T-helper 1 cell (primary cell): ENCODE measurements at places on chromosomes 6 and 20.

- peak; percentile 29 for DNase-seq
Measured at GRCh38 chr20:51220293-51220706, 197.4 kb upstream of the KCNG1 start.

GRCh38 chr6:20900389-20901160 is 366.3 kb downstream of the CDKAL1 start:
- no peak for DNase-seq

DNA sequence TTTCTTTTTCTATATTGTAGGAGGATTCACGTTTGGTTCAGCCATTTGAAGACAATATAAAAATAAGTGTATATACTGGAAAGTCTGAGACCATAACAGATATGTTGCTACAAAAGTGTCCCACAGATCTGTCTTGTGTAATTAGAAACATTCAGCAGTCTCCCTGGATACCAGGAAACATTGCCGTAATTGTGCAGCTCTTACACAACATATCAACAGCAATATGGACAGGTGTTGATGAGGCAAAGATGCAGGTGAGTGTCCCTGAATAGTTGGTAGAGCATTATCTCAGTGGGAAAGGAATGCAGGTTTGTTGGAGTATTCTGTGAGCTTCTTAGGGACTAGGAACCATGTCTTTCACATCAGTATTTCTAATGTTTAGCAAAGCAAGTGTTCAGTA is 18.3 kb upstream of the ADGRF4 start:
- no peak for DNase-seq

DNA sequence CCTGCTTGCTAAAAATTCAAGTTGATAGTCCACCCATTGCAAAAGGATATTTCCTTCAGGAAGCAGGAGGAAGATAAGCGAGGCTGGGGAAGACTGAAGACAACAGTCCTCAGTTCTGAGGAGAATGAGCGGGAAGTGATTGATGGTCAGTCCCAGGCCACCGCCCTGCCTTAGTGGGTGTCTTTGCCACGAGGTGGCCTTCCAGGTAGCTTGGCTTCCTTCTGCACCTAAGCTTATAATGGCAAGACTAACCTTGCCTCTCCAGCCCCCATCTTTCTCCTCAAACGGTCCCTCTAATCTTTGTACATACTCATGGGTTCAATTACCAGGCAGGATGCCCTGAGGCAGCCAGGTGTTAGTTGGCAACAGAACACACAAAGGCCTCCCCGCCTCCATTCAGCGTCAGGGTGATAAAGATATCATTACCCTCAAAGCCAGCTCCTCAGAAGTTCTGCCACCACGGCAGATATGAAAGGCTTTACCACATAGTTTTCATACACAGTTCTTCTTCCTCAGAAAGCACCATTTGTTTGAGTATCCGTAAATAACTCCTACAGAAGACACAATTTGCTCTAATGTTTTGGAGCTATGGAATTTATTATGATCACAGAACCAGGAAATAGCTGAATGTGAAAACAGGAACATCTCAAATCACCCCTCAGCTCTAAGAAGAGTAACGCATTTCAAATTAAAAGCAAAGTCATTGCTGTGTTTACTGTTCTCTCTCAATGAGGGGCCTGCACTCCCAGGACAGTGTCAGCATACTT is 249.4 kb downstream of the ATXN1 start:
- DNase-seq, result peak; percentile 24

DNA sequence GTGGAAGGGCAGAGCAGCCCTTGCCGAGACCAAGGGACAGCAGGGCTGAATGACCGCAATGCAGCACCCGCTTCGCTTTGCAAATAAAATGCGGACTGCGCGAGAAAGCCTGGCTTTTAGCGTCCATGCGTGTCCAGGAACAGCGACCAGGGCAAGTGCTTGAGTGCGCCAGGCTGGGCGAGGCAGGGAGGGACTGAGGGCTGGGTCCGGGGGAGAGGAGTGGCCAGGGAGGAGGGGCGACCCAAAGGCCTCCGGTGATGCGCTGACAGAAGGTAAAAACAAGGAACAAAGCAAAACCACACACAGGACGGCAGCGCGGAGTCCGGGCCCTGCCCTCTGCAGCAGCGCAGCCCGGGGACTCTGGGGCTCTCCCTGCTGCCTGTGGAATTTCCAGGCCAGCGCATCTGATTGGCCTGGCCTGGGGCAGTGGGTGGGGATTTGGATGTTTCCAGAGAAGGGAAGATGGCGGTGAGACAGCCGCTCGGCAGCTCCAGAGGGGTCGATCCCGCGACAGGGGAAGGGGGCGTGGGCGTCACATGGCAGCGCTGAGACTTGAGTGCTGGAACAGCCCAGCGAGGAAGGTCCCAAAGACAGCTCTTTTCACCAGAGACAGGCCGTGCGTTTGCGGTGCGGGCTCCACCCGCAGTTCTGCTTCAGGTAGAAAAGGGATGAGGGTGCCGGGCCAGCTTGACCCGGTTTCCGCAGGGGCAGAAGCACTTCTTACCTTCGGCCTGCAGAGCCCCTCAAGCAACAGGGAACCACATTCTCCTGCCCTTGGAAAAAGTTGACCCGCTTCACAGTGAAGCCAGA is 51.8 kb downstream of the SSR1 start:
- DNase-seq, result no peak

- no peak for DNase-seq
Measured at GRCh38 chr6:47519279-47519678, 41.7 kb downstream of the CD2AP start.

GRCh38 chr6:89675949-89676748 is 37.6 kb upstream of the LYRM2 start:
- DNase-seq, result no peak

DNA sequence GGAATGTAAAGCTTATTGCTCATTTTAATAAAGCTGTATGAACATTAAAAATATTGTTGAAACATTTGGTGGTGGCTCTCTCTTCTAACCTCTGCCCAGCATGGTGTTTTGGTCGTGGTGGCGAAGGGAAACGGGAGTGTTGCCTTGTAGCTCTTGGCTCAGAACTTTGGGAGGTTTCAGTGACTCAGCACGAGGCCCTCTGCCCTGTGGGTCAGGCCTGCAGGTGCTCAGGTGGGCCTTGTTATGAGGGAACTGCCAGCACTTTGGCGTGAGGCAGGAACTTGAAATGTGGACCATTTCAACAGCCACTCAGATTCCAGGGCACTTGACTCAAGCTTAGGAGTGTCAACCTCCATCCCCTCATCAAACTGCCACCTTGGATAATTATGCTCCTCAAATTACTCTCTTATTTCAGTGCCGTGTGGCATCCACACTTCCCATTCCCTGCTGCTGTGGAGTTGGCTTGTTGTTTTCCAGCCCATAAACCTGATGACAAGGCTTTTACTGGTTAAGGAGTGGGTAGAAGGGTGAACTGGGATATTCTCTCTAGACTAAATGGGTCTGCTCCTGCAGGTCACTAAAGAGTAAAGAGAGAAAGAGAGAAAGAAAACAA is 36.3 kb downstream of the PRDM1 start:
- no peak for DNase-seq

- no peak for DNase-seq
Measured at GRCh38 chr20:59560588-59561227, 43.6 kb upstream of the PHACTR3 start.

GRCh38 chr20:925516-925915 is 9.4 kb upstream of the ANGPT4 start:
- no peak for DNase-seq

GRCh38 chr6:54613596-54613995 is 233.0 kb upstream of the FAM83B start:
- DNase-seq, result no peak

DNA sequence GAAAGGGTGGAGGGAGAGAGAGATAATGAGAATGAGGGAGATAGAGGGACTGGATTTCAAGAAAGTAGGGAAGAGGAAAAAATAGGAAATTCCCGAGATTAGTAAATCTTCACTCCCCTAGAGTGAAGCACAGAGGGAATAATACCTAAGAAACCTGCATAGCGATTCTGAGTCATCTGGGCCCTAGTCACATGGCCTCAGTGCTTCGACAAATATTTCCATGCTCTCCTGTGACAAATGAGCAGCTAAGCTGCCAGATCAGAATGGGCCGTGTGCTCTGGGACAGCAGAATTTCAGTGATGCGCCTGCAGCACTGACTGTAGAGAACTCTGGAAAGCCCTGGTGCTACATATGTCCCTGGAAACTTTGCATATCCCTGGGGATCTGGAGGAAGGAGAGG is 48.6 kb upstream of the GRIK2 start:
- DNase-seq, result no peak

GRCh38 chr6:86706449-86706848 is 230.9 kb upstream of the HTR1E start:
- no peak for DNase-seq

- DNase-seq, result no peak
Measured at GRCh38 chr20:25045343-25045712, 12.6 kb downstream of the ACSS1 start.

GRCh38 chr6:142332393-142333098 is 30.7 kb downstream of the ADGRG6 start:
- no peak for DNase-seq

- DNase-seq, result no peak
Measured at GRCh38 chr6:137248702-137249101, 29.5 kb upstream of the IFNGR1 start.

- DNase-seq, result no peak
Measured at GRCh38 chr6:146292506-146292905, 251.1 kb upstream of the RAB32 start.

- DNase-seq, result no peak
Measured at GRCh38 chr6:46736906-46737305, 1.7 kb upstream of the PLA2G7 start.

DNA sequence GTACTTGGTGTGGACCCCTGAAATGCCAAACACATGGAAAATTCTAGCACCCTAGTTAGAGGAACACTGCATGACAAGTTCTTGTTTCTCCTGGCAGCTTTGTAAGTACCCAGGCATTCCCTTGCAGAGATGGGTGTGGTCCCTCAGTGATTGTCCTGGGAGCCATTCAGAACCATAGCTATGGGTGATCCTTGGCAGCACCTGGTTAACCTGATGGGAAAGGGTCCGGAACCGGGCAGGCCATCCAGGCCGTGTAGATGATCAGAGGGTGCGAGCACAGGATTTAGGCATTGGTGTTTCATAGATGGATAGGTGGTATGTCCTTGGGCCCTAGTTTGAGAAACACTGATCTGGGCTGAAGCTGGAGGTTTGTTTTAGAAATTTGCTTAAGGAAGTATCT is 95.8 kb downstream of the RPP40 start:
- DNase-seq, result no peak

GRCh38 chr6:27183060-27183832 is 64.3 kb upstream of the PRSS16 start:
- DNase-seq, result no peak

- DNase-seq, result no peak
Measured at GRCh38 chr6:160795721-160796120, 93.7 kb downstream of the PLG start.

- DNase-seq, result no peak
Measured at GRCh38 chr6:33132081-33132524, 56.3 kb downstream of the HLA-DPB1 start.

- DNase-seq, result no peak
Measured at GRCh38 chr6:164216839-164217238, 802.3 kb downstream of the QKI start.

DNA sequence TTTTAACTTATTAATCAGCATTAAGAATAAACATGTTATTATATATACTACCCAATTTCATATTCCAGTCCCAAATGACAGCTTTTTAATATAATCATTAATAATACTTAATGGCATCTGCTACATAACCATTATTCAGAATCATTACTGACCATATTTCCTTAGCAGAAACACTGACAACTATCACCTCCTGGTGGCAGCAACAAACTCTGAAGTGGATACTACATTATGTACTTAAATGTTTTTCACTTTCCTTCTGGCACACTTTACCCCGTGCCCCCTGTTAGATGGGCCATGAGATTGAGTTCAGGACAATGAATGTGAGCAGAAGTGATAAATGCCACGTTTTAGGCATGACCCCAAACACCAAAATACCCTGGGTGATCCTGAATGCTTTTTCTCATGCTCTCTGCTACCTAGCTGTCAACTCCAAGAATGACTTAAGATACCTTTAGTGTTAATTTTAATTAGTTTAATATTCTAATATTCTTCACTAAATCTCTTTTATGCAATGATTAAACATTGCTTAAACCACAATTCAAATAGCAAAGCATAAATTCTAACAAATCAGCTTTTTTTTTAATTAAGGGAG is 77.1 kb downstream of the LMBRD1 start:
- no peak for DNase-seq

- no peak for DNase-seq
Measured at GRCh38 chr6:103081126-103081525, 1687.6 kb downstream of the GRIK2 start.

DNA sequence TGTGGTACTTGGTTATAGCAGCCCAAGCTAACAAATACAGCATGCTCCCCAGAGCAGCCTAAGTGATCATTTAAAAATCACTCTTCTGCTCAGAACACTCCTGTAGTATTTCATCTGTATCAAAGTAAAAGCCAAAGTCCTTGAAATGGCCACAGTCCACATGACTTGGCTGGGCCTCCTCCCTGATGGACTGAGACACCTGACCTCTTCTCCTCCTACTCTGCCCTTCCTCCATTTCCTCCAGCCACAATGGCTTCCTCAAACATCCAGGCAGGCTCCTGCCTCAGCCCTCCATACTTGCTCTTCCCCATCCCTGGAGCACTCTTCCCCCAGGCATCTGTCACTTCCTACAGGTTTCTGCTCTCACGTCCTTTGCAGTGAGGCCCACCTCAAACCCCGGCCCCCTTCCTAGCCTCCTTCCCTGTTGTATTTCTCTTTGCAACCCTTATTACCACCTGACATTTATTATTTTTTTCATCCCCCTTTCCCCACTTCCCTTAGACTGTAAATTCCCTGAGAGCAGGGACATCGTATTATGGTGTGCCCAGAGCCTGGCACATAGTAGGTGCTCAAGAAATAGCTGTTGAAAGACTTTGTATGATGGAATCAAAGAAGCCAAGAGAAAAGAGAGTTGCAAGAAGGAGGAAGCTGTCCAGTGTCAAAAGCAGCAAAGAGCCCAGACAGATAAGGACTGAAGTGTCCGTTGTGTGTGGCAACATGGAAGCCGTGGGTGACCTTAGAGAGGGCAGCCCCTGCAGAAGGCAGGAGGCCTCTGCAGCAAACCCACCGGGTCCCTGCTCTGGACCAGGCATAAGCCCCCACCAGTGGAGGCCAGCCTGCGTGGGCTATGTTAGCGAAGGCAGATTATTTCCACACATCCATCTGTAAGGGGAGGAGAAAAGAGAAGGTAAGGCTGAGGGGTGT is 87.5 kb downstream of the TRERF1 start:
- DNase-seq, result no peak
